DMS79 treated with DMSO at 0.1 percent for 48 hours (cell line): ENCODE measurements at places on chromosomes 4 and X.
A peak's percentile ranks its signal among the peaks of the same experiment; 100 is the strongest.

DNA sequence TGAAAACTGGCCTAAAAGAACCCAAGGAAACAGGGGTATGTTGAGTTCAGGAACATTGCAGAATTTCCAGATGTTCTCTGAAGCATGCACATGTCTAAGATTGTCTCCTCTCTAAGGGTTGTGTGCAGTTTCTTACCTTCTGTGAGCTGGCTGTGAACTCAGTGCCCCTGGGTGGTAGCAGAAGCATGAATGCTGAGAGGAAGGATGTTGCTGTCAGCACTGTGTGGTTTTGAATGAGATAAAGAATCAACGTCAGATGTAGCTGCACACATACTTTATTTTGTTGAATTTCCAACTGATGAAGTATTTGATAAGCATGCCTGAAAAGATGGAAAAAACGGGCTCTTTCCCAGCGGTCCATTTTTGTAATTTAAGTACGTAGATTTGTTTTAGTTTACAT lies 23.8 kb upstream of the CD38 start:
- DNase-seq: no peak

DNA sequence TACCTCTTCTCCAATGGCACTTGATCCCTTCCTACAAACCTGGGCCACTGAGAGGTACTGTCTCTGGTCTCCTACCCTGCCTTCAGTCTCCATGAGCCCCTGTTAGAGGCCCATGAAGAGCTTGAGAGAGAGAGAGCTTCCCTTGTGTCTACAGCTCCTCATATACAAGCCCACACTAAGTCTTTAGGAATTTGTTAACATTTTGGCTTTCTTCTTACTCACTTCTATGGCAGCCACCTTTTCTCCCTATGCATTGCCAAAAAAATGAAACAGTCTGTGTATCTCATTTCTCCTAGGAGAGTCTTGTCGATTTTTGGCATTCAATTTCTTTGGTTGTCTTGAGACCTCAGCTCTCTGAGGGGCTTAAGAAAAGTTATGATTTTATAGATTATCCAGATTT lies 90.9 kb upstream of the LNX1 start:
- no peak for DNase-seq

DNA sequence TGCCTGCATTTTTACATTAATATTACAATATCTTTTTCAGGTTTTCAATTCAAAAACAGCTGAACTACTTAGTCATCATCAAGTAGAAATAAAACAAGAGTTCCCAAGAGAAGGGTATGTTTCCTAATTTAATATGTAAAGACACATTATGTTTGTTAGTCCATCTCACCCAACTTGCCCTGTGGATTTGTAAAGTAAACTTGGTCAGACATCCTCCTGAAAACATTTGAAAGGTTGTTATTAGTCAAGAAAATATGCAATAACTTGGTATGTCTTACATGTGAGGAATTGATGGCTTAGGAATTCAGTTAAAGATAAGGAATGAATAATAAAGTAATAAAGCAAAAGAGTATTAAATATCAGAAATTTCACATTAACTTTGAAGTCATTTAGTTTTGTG lies 12.2 kb downstream of the GK start:
- no peak for DNase-seq

DNA sequence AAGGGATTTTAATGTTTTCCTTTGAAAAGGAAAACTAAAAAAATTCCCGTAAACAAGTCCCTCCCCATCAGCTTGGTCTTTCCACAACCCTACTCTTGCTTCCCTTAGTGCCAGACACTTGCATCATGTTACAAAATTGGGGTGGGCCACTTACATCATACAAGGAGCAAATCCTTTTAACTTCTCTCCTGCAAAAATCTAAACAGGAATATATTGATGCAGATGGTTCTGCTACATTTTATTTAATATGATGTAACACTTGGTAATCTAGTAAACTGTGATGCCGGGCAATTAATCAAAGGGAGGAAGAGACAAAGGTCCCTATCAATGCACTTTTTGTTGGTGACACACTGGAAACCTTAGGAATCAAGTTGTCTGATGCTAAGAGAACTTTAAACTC lies 125.3 kb downstream of the UBE2K start:
- DNase-seq: no peak

GRCh38 chr4:135411251-135411650 lies 1209.7 kb upstream of the PABPC4L start:
- no peak for DNase-seq

- DNase-seq: no peak
Observed at GRCh38 chr4:55407119-55407518, 11.4 kb downstream of the TMEM165 start.

DNA sequence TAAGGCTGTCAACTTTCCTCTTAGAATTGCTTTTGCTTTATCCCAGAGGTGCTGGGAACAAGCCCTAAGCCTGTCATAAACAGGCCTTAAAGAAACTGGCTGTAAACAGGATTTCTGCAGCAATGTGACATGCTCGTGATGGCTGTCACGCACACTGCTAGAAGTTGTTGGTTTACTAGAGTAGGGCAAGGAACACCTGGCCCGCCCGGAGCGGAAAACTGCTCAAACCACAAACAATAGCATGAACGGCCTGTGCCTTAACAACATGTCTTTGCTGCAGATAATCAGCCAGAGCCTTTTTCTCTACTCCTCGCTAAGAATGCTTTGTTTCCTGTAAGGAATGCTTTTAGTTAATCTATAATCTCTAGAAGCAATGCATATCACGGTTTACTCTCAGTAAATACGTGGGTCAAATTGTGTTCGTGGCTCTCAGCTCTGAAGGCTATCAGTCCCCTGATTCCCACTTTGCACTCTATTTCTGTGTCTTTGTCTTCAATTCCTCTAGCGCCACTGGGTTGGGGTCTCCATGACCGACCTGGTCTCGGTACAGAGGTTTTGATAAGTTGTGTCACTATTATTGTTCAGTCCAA lies 318.3 kb downstream of the GLUD2 start:
- no peak for DNase-seq

DNA sequence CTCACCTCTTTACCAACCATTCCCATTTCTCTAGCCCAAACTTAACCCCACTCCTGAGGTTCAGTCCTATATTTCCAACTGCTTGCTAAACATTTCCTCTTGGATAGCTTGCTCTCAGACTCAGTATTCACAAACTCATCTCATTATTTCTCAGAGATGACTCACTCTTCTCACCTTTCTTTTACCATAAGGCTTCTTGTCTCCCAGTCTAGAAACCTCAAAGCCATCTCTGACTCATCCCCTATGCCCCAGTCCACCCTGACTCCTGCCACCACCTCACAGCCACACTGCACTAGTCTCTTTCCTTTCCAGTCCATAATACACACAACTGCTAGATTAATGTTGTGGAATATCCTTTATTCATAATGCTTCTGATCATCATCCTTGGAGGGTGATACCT lies 4.8 kb downstream of the FRMPD3 start:
- no peak for DNase-seq

GRCh38 chr4:94225449-94225848 lies 17.8 kb downstream of the SMARCAD1 start:
- DNase-seq: no peak

- DNase-seq: no peak
Observed at GRCh38 chrX:15563056-15563455, 37.7 kb downstream of the ACE2 start.

GRCh38 chr4:80307183-80307735 lies 28.3 kb upstream of the CFAP299 start:
- DNase-seq: peak; percentile 99

- no peak for DNase-seq
Observed at GRCh38 chr4:80107374-80107773, 34.3 kb upstream of the ANTXR2 start.

DNA sequence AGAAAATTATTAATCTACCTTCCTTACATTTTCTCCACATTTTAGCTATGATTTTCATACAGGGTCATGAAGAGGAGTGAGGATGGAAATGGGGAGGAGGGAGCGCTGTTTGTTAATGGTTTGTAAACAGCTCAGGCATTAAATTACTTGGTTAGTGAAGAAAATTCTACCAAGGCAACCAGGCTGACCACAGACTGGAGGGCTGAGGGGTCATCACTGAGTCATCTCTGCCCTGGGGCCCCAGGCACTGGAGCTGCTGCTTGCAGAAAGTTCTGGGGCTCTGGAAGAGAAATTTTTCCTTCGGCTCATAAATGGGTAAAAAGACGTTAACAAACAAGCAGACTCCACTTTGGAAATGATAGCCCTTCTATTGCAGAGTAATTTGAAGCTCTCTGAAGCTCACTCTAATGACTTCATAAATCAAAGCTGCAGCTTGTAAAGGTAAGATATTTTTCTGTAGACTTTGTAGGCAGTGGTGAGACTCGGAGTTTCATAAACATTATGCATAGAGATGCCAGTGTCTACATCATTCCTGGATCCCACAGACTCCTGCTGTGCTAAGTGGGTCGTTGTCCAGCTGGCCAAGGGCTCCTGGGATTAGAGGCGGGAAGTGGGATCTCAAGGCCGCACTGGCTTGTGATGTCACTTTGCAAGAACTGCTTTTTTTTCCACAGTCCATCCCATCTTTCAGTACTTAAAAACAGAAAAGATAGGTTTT lies 159.6 kb downstream of the PTTG2 start:
- no peak for DNase-seq

DNA sequence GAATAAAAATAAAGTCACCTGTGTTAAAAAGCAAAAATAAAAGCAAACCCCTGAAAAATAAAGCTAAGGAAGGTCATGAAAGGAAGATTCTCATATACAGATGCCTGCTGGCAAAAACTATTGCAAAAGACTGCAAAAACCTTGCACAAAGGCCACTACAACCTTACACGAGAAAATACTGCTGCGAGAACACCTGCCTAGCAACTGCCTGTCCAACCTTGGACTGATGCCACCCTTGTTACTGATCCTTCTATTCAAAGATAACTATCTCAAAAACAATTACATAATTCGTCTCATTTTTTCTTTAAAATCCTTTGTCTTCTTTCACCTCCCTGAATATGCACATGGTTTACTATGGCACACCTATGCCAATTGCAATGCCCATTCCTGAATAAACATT lies 49.6 kb downstream of the SLC2A9 start:
- DNase-seq: peak; percentile 51

DNA sequence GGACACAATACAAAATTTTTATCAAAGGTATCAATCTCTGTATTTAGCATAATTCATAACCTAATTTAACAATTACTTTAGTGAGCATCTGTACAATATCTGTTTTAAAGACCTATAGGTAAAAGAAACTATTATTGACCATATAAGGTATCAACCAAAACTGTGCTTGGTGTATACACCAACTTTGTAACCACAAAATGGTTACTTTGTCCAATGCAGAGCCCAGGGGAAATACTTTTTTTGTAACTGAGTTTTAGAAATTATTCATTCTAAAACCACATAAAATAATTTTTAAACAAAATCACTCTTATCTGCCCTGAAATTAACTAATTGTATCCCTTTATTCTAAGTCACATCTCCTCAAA lies 5.0 kb downstream of the CXXC4 start:
- no peak for DNase-seq

- no peak for DNase-seq
Observed at GRCh38 chrX:46733226-46733625, 25.7 kb downstream of the SLC9A7 start.

- DNase-seq: peak; percentile 5
Observed at GRCh38 chr4:2059046-2059725, at the start of gene NAT8L. NAT8L (plus strand) TSS chr4:2059327; CDS start chr4:2059512, 185 bp downstream.

DNA sequence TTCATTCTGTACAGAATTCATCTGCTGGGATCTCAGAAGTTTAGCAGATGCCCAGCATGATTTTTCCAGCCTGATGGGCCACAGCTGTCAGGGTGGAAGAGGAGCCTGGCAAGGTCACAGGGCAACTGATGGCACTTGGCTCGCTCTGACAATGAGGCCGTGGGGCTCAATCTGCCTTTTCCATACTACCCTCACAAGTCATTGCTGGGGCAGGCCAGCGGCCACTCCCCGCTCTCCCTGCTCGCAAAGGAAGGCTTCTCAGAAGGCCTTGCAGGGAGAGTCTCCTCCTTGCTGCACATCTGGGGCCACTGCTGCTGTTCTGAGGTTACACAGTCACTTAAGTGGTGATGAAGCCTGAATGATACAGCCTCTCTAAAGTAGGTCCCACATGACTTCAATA lies 349.1 kb downstream of the NR3C2 start:
- DNase-seq: no peak

DNA sequence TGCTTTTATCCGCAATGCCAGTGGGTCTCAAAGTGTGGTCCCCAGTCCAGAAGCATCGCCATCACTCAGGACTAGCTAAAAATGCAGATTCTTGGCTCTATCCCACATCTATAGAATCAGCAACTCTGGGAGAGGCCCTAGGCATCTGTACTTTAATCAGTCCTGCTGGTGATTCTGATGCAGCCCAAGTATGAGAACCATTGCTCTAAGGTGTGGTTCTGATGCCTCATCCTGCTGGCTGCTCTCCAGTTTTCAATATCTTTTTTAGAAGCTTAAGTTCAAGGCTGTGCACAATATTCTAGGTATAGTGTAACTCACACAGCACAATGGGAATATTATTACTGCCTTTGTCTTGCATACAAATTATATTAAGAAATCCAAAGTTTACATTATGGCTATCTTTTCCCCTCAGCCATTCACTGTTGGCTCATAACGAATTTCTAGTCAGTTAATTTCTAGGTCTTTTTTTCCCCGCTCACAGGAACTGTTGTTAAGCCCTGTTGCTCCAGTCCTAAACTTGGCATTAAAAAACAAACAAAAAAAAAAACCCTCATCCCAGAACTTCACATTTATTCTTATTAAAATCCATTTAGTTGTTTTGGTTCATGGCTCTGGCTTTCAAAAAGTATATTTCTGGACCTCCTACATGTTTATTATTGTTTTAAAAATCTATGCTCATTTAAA lies 109.1 kb downstream of the PHEX start:
- DNase-seq: no peak

- DNase-seq: no peak
Observed at GRCh38 chr4:140358281-140358680, 15.2 kb upstream of the SCOC start.

- no peak for DNase-seq
Observed at GRCh38 chrX:45196701-45197100, 4.0 kb downstream of the DIPK2B start.

GRCh38 chrX:69226459-69227158 lies 61.4 kb upstream of the PJA1 start:
- DNase-seq: no peak

DNA sequence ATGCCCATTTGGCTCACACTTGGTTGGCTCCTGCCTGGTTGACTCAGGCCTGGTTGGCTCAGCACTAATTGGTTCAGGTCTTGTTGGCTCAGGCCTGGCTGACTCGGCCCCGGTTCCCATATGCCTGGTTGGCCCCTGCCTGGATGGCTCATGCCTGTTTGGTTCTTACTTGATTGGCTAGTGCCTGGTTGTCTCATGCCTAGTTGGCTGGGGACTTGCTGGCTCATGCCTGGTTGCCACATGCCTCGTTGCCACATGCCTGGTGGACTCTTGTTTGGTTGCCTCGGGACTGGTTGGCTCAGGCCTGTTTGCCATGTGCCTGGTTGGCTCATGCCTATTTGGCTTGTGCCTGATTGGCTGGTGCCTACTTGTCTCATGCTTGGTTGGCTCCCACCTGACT lies 103.7 kb downstream of the APOOL start:
- no peak for DNase-seq
